ENCODE measurements at places on chromosomes 2 and 18.

- DNase-seq: no peak
Observed at GRCh38 chr2:29749843-29750242, 171.5 kb downstream of the ALK start.

DNA sequence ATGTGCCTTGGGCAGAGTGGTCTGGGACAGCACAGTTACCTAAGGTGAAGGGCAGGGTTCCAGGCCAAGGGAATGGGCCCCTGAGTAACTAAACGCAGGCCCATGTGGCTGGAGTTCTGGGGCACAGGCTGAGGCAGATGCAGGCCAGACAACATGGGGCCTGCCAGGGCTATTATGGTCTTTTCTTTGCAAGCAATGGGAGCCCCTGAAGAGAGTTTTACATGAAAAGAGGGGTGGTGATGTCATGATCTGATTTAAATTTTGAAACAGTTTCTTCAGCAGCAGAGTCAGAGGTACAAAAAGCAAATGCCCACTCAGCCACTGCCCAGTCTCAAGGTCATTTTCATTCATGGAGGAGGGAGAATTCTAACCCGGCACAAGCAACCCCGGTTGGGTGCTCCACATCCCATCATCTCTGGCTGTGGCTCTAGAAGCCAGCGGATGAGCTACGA, 5.6 kb downstream of the CHST10 start:
- no peak for DNase-seq

DNA sequence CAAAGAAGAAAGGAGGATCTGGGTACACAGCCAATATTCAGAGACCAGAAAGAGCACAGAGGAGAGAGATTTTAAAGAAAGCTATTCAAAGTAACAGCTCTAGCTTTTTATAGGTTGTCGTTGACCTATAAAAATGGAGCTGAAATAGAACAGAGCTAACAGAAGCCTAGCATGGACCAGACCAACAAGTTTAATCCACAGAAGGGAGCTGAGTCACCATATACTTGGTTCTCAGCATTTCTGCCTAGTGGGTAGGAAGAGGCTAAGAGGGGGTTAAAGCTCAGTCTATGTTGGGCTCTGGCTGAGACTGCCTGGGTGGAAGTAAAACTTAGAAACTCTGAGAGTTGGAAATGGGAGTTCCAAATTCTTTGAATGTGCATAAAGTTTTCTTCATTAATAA, 678.0 kb upstream of the CDH2 start:
- DNase-seq: no peak

GRCh38 chr18:79513381-79514081, 117.8 kb downstream of the NFATC1 start:
- DNase-seq: no peak

DNA sequence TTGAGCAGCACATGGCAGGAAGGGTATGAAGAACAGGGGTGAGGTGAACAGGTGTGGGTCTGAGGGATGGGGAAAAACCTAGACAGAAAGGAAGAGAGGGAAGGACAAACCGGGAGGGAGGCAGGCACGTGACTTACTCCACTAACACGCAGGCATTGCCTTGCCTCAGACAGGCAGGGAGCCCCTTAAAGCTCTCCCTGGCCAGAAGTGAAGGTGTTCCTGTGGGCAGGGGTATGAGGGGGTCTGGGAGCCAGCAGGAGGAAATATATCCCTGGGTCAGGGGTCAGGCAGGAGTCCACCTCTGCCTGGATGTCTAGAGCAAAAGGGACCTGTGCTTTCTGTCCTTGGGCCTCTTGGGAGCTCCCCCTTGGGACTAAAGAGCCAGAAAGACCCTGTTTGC, 135.3 kb upstream of the EPAS1 start:
- DNase-seq: no peak

DNA sequence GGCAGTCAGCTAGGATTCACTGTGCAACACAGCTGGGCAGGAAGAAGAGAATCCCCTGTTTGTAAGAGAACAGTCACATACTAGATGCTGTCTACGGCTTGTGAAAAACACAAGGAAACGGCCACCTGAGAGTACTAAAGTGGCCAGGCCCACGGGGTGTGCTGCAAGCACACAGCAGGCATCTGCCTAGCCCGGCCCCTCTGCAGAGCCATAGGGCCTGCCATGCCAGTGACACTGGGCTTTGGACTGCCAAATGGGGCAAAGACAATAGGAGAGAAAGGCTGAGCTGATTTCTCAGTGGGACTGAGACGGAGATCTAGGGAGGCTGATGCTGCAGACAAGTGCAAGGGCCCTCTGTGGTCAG, 10.3 kb downstream of the TUBB6 start:
- DNase-seq: no peak

DNA sequence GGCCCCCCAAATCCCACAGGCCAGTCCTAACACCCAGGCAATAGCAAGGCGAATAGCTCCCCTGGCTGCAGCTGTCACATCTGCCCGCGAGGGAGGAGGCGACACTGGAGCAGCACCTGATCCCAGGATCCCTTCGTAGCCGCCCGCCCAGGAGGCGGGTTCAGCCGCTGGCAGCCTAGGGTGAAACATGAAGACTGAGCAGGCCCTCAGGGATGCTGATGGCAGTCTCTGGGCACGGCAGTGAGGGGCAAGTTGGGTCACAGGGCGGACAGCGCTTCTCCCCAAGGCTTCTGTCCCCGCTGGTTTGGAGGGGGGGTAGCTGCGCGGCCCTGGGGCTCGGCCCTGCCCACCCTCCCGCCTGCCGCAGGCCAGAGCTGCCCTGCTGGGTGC, 1.9 kb downstream of the DNMT3A start:
- no peak for DNase-seq

GRCh38 chr2:63046552-63046951, 4.1 kb upstream of the OTX1 start:
- DNase-seq: no peak

DNA sequence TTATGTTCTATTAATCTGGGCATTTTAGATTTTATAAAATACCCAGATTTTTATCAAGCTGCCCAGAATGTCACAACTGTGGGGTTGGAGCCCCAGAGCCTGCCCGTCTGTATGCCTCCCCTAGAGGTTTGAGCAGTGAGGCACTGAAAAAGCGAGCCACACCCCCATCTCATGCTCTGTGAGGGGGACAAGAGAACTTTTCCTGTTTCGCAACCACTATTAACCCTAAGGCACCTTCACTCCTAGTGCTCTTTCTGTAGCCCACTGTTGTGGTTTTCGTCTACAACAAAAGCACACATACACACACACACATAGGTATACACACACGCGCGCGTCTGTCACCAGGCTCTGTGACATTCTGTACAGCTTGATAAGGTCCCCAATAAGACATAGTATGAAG, 38.0 kb downstream of the DCDC2C start:
- no peak for DNase-seq

- DNase-seq: no peak
Observed at GRCh38 chr2:152200565-152201465, 25.3 kb upstream of the STAM2 start.

- no peak for DNase-seq
Observed at GRCh38 chr2:152696476-152696875, 20.8 kb downstream of the PRPF40A start.

- no peak for DNase-seq
Observed at GRCh38 chr2:173970516-173970924, 5.3 kb upstream of the SP3 start.

DNA sequence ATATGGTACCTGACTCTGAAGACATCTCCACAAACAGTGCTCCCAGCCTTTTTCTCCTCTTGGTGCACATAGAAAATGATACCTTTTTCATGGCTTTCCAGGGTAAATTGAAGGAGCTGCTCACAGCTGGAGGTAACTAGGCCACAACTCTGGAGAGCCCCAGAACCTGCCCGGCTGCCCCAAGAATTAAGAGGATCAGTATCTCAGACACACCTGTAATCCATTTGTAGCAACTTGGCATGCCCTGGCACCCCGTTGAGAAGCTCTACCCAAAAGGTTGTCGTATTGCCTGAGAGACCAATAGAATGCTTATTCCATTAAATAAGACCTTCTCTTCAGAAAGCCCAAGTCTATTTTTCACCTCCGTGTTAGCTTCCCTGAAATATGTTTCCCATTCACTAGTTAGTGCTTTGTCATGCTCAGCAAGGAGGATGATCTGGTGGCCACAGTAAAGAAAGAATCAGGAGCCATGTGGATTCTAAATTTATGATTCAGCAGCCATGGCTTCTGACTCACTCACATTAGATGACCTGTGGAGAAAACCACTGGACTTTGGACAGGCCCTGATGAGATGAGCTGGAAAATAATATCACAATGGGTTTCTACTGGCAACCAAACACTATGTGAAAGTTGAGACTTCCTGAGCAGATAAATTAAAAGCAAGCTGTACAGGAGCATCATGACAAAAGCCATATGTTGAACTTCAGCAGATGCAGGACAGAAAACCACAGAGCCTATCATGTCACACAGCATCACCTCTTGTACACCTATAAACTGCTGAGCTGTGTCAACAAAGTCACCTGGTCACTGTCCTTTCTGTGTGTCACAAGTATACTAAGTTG, 253.3 kb upstream of the OSR1 start:
- DNase-seq: no peak

DNA sequence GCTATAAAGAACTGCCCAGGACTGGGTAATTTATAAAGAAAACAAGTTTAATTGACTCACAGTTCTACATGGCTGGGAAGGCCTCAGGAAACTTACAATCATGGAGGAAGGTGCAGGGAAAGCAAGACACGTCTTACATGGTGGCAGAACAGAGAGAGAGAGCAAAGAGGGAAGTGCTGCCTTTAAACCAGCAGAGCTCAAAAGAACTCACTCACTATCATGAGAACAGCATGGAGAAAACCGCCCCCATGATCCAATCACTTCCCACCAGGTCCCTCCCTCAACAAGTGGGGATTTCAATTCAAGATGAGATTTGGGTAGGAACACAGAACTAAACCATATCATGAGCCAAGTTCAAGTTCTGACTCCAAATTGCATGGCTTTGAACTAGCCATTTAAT, 62.8 kb upstream of the PPP1CB start:
- no peak for DNase-seq

- DNase-seq: no peak
Observed at GRCh38 chr2:168369031-168369430, 87.0 kb upstream of the CERS6 start.

DNA sequence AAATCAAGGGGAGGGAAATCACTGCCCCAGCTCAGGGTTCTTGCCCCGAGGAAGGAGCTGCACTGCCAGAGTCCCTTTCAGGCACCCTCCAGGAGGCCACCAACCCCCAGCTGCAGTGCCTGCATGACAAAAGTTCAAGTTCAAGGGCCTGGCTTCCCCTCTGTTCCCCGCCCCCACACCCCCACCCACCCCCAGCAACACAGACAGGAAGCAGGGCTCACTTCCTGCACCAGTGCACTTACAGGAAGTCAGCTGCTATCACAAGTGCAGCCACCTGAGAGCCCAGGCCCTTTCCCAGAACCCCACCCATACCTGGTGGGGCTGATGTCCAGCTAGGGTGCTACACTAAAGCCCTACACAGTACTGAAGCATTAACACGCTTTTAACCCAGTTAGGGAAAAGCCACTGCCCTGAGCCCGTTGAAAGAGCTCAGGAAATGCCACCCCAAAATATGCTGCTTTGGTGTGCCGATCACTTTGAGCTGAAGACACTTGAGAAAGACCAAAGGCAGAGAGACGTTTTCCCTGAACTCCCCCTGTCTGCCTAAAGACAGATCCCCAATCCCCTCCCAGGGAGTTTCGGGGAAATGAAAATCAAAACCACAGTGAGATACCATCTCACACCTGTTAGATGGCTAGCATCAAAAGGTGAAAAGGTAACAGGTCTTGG, 109.9 kb upstream of the CAB39 start:
- peak; percentile 20 for DNase-seq

- no peak for DNase-seq
Observed at GRCh38 chr18:35289293-35289692, 736 bp downstream of the ZSCAN30 start.

GRCh38 chr18:49678440-49678839, 116.6 kb downstream of the LIPG start:
- no peak for DNase-seq

DNA sequence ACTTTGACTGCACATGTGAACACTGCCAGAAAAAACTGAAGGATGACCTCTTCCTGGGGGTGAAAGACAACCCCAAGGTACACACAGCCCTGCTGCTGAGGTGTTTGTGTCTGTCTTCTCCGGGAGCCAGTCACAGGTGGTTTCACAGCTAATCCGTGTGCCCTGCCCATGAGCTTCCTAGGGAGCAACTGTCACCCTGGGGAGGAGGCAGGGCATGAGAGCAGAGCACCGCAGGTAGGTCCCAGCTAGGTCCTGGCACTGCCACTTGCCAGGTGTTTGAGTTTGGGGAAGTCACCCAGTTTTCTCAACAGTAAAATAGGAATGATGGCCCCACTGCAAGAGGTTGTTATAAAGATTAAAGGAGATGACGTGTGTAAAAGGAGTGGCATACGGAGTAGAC, 29.1 kb downstream of the SMYD1 start:
- DNase-seq: no peak

All from activated T-helper 1 cell treated with anti-CD3 and anti-CD28 coated beads, Interleukin-2, amount 50 U/mL, for 16 hours (primary cell).